Endothelial cell (in vitro differentiated cells): ENCODE measurements at places on chromosomes 12 and 14.

- no peak for DNase-seq
Observed at GRCh38 chr14:104576232-104576969, 3.2 kb upstream of the C14orf180 start.

DNA sequence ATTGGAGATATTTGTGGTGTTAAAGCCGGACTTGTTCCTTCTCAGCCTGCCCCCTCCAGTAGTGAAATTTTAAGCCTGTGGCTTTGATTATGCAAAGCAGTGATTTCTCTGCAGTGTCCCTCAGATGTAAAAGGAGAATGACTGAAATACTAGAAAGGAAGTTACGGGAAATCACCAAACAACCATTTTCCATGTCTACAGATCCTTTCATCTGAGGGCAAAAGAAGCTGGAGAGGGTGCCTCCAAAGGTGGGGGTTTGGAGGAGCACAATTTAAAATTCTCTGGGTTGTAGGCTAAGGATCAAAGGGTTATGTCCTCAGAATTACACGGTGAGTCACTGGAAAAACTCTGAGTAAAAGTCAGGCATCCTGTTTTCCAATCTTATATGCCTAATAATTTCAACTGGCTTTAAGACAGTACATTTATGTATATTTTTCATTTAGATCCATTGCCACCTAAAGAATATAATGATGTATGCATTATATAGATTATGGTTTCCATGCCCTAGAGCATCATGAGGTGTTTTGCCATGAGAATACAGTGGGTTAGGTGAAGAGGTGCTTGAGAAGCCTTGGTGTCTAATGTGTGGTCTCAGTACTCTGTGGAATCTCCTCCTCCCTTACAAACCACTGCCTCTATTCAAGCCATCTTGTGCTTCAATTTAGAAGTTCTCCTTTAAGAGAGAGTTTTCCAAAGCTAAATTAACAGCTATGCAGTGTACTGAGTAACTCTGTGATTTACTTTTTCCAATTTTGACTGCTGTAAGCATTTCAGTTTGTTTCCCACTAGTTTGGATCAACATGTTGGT lies 362.1 kb downstream of the RAD51B start:
- no peak for DNase-seq

DNA sequence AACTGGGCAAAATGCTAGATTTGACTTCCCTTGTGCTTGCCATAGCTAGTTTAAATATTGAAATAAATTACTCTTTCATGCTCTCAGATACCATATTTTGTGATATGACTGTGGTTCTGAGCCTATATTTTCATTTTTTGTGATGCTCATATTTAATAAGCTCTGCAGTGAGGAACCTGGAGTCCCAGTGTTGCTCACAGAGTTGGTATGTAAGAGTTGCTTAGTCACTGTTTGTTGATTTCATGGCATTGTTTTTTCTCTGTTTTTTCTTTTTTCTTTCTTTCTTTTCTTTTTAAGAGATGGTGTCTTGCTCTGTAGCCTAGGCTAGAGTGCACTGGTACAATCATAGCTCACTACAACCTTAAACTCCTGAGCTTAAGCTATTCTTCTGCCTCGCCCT lies 750.5 kb upstream of the TMEM132C start:
- DNase-seq = no peak

DNA sequence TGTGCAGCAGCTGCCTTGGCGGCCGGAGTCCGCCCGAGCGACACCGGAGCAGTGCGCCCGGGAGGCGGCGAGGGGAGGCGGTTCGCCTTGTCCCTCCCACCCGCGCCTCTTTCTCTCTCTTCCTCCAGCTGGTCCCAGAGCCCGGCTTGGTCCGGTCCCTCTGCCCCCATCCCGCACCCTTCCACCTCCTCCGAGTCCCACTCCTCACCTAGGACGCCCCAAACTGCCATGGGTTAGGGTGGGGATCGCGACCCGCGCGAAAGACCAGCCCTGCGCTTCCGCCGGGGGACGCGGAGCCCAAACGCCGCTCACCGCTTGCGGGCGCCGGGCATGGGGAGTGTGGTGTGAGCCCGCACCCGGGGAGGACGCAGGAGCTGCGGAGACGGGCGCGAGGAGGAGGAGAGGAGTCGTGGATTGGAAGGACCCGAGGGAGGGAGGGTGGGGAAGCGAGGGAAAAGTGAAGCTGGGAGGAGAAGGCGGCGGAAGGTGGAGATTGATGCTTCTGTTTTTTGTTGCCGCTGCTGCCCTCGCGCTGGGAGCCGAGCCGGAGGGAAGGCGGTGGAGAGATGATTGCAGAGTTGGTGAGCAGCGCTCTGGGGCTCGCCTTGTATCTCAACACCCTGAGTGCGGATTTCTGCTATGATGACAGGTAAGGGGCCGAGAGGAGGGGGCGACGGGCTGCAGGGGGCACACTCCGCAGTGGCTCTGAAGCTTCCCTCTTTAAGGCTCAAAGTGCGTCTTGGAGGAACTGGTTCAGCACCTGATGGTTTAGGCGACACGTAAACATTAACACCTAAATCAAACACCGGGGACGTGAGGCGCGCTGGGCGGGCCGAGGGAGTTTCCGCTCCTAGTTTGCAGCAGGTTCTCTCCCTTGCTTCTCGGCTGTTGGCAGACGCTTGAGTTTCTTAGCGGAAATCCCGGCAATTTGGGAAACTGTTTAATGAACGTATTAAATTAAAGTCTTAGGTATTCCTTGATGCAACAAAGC lies 610 bp downstream of the TMTC2 start:
- peak; percentile 49 for DNase-seq

GRCh38 chr12:54352891-54353874 lies 11.1 kb downstream of the GPR84 start:
- DNase-seq = no peak

DNA sequence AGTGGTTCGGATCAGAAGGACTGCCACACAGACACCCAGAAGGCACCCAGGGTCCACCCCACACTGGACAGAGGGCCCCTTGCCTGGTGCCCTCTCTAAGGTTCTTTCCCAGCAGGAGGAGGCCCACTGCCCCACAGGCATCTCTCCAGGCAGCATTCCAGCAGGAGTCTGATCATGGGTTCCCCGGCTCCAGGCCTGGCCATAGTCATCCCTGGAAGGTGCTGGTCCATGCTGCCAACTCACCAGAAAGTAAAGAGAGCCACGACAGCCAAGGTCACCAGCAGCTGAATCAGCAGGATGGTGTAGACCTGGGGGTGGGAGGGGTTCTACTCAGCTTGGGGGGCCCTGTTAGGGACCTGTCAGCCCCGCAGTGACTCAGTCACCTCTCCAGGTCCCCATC lies 6.4 kb downstream of the FAIM2 start:
- no peak for DNase-seq

DNA sequence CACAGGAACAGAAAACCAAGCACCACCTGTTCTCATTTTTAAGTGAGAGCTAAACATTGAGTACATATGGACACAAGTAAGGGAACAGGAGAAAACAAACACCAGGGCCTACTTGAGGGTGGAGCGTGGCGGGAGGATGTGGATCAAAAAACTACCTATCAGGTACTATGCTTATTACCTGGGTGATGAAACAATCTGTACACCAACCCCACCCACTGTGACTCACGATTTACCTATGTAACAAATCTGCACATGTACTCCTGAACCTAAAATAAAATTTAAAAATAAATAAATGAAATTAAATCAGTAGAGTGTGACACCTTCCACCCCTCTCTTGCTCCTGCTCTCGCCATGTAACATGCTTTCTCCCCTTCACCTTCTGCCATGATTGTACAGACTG lies 615.5 kb downstream of the RPL10L start:
- no peak for DNase-seq

DNA sequence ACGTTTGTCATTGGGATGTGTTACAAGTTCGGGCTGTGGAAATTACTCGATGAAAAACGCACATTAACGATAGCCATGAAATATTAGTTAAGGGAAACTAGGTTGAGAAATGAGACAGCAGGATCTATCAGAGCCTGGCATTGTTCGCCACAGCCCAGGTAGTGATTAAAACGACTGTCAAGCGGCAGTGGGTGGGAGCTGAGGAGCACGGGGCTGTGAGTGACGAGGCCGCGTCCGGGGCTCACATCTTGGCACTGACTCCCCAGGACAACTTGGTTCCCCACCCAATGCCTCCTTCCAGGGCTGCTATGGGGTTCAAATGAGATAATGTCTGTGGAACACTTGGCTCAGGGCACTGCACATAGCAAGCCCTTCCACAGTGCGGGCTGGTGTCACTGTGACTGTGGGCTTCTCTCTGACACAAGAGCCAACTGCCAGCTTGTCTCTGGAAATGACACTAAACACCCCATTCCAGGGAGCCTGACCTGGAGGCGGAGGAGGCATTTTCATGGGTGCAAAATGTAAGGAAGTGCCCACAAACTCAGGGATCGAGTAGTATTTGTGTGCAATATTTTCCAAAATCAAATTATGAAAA lies 19.3 kb downstream of the MMAB start:
- DNase-seq = no peak

DNA sequence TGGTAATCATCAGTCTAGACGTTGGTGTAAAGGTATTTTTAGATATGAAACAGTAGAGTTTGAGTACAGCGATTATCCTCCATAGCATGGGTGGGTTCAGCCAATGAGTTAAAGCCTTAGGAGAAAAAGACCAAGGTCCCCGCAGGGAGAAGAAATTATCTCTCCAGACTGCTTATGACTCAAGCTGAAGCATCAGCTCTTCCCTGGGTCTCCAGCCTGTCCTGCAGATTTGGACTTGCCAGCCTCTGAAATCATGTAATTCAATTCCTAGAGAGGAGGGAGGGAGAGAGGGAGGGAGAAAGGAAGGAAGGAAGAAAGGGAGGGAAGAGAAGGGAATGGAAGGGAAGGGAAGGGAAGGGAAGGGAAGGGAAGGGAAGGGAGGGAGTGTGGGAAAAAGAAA lies 12.0 kb upstream of the DTX1 start:
- no peak for DNase-seq

GRCh38 chr14:105161964-105162668 lies 6.5 kb downstream of the JAG2 start:
- DNase-seq = no peak

- DNase-seq = no peak
Observed at GRCh38 chr12:129670256-129670920, 233.4 kb downstream of the TMEM132D start.

GRCh38 chr14:77314043-77314442 lies 6.6 kb downstream of the POMT2 start:
- DNase-seq = no peak

GRCh38 chr14:100777818-100778525 lies 47.9 kb upstream of the MEG3 start:
- no peak for DNase-seq

GRCh38 chr12:47078733-47079467 lies 521 bp upstream of the PCED1B start:
- DNase-seq = peak; percentile 23

GRCh38 chr12:114687802-114688201 lies 3.8 kb upstream of the TBX3 start:
- no peak for DNase-seq

- no peak for DNase-seq
Observed at GRCh38 chr12:57842342-57843294, 3.9 kb downstream of the CTDSP2 start.

DNA sequence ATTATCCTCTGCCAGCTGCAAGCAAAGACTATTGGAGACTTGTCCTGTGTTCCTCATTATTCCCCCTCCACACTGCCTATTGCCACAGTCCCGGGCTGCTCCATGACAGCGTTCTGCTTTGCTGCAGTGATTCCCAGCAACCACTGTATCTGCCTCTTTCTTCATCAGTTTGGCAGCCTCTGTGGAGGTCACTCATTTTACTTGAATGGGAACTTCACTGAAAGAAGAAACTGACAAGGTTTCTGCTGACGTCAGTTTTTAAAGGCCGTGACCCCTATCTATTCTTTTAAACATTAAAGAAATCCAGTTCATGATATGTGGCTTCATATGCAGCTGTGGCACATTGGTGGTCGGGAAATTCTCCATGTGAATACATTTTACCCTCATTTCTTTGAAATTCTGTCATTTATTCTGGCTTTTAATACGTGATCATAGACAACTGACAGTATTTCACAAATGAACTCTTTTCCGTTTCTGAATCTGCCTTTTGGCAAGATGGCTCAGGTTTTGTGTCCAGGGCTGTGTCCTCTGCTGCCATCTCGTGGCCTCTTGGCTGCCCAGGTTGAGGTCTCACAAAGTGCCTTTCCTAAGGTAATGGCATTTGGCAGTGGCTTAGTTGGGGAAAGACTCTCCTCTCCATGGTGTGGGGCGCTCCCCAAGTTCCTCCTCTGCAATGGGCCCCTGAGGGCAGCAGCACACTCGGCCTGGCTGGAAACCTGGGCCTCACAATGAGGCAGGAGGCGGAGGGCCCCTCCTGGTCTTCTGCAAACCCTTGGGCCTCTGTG lies 5.8 kb downstream of the TMEM253 start:
- DNase-seq = peak; percentile 83

GRCh38 chr14:32657081-32657480 lies 281.6 kb upstream of the NPAS3 start:
- no peak for DNase-seq

DNA sequence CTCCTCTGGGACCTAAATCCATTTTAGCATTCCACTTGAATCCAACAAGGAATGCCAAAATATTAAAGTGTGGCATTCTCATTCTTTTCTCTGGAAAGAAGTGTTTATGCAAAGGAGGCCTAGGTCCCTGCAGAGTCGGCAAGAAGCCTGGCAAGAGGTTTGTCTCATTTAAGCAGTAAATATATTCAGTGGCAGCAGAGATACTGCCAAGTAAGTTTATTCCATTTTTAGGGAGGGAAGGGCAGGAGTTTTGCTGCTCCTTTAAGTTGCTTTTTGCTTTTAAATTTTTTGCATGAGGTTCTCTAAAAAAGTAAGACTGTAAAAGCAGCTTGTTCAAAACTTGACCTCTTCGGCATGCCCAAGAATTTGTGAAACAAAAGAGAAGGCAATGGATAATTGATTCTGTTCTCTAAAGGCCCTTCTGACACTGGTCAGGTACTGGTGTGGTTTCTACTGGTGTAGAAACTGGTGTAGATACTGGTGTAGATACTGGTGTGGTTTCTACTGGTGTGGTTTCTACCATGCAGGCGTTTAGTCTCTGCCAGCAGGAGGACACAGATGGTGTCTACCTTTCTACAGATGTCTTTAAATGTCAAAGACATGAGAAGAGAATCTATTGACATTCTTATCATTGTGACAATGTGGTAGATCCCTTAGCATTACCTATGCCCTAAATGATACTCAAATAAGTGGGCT lies 107.3 kb downstream of the SAMD4A start:
- no peak for DNase-seq

DNA sequence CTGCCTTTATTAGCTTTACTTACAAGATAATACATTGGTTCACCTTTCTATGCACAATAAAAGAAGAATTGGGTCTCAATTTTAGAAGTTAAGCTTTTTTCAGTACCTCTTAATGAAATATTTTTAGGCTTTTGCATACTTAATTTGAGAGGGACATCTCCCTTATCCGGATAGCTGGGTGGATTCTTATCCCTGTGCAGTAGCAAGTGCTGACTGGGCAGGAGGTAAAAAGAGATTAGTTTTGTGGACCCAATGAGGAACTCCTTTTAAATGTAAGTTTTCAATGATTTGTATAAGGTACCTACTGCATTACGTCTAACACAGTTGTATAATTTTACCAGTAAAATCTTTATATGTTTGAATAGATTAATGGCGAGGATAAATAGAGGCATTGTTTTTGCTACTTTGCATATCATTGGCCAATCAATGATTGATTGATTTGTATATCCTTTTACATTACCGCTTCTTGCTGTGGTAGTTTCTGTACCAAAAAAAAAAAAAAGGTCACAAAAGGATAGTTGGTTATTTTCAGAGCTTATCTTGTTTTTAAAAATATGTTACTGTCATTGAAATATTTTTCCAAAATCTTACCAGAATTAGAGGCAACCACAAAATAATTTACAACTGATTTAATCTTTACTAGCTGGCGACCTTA lies 2.2 kb downstream of the CPSF6 start:
- no peak for DNase-seq
